HFFc6 (cell line): ENCODE measurements at places on chromosomes 7 and 10.

- no peak for DNase-seq
Measured at GRCh38 chr10:44989597-44990301, 11.0 kb upstream of the ZNF22 start.

DNA sequence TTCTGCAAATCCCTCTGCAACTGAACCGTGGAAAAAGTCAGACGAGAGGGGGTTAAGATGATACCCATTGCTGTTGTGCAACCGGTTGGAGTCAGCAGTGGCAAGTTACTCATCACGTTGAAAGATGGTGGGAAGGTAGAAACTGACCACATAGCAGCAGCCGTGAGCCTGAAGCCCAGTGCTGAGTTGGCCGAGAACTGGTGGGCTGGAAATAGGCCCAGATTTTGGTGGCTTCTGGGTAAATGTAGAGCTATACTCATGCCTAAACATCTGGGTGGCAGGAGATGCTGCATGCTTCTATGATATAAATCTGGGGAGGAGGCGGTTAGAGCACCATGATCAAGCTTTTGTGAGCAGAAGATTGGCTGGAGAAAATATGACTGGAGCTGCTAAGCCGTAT is 78.6 kb downstream of the ARL5B start:
- peak; percentile 51 for DNase-seq

DNA sequence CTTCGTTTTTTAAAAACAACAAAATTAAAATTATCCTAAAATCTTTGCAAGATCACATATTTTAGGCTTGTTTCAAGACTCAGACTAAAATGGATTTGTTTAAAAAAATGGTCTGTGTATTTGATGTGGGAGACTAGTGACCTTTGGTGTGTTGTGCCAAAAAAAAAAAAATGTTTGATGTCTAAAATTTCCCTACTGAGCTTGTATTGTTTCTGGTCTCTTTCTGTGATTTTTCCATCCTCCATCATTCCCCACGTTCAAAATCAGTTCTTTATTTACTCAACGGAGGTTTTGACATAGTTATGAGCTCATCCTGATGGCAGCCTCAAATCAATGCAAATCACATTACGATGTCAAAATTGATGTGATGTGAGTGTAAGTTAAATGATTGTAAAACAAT is 326.2 kb downstream of the RNLS start:
- no peak for DNase-seq

- DNase-seq: no peak
Measured at GRCh38 chr10:19958787-19959186, 142.6 kb downstream of the PLXDC2 start.

GRCh38 chr10:24556126-24556749 is 167.4 kb downstream of the ARHGAP21 start:
- no peak for DNase-seq

DNA sequence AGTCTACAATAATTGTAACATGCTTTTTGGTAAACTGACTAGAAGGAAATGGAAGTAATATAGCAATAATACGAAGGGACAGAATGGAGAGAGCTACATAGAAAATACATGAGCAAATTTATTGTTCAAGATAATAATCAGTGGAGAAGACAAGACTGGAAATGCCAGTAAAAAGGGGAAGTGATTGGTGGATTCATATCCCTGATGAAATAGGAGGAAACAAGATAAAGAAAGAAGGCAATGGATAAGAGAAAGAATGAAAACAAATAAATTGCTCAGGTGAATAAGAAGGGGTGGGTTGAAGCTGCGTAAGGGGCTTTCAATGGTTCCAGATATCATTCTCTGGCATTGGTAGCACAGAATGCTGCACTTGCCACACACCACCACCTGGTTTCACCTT is 135.9 kb downstream of the LRRN3 start:
- DNase-seq: no peak

DNA sequence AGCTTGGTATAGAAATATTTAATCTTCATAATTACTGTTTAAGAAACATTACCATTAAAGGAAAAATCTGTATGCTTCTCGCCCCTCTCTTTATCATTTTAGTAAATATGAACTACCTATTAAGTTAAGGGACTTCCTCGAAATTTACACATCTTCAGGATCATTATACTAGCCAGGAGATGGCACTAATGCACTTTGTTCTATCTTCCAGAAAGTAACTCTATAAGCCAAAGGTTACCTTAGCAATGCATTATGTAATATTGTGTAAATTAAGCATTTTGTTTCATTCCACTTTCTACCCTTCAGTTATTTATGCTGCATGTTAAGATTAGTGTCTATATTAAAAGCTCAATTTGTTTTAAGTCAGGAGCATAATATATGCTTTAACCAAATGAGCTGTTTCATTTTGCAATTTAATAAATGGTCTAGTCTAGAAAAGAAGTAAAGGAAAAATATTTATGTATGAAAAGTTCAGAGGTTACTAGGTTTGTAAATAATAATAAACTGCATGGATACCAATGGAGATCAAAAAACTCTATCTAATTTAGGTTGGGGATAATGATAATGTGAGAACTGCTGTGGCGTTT is 128.5 kb downstream of the ANKRD7 start:
- no peak for DNase-seq

GRCh38 chr10:24904824-24905223 is 47.6 kb downstream of the PRTFDC1 start:
- no peak for DNase-seq

GRCh38 chr10:77315496-77316129 is 322.0 kb downstream of the KCNMA1 start:
- DNase-seq: no peak

DNA sequence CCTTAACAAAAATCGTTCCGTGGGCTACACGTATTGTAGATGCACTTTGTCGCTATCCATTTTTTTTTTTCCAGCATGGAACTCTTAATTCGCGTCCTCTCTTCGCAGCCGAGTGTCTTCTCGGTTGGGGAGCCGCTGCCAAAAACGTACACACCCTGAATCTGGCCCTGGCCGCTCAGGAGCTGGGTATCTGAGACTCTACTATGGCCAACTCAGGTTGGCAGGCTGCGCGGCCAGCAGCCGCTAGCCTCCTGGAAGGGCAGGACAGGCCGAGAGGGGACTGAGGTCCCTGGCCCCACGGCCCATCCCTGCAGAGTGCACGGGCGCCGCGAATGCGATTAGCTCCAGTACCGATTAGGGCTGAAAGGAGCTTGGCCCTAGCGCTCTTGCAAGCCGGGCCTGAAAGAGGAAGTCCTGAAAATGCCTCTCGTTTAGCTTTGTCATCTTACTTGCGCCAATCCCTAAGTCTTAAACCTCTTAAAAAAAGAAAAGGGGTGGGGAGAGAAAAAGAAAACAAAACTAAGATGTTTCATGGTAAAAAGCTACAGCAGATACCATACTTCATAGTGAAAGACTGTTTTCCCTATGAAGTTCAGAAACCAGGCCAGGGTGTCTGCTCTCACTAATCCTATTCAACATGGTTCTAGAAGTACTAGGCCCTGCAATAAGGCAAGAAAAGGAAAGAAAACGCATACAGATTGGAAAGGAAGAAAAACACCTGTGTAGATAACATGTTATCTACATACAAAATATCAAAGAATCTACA is 113.2 kb upstream of the RHEB start:
- no peak for DNase-seq

GRCh38 chr10:117152668-117153067 is 14.6 kb upstream of the VAX1 start:
- DNase-seq: no peak

GRCh38 chr7:69399401-69399800 is 198.9 kb upstream of the AUTS2 start:
- DNase-seq: no peak

DNA sequence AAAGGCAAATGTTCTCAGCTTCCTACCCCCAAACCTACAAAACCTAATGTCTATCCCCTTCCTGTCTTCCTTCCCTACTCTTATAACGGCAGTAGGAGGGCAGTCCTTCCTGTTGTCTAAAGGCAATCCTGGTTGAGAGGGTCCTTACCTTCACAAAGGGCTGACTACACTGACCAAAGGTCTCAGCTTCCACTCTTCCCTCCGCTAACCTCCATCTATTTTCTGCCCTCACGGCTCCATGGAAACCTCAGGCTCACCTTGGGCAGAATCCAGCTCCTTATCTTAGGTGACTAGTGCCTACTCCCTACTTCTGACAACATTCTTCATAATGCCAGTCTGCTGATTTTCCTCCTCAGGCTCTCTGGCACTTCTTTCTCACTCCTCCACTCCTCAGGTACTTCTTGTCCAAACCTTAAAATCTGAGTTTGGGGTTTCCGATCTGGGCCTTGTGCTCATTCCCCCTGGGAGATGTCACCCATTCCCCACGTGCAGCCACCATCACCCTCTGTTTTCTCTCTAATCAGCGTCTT is 542 bp downstream of the FBXL13 start:
- DNase-seq: no peak

- no peak for DNase-seq
Measured at GRCh38 chr7:137790828-137791227, 55.9 kb downstream of the DGKI start.

DNA sequence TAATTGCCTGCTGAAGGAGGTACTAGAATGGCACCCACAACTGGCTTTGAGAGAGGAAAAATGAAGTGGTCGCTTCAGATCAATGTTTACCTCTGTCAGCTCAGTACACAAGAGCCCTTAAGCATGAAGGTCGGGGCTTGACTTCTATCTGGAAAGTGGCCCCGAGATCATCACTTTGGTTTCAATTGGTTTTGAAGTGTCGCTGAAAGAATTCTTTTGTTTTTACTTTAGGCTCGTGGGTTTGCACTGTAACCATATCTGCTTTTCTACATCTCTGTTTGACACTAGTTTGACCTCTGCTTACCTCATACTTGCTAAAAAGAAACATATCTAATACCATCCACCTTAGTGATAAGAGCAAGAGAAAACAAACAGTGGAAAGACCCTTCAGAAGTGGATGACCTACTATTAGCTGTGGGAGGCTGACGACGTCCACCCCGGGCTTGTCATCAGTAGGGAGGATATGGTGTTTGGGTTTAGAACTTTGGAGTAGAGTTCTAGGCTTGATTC is 361.8 kb downstream of the GATA3 start:
- no peak for DNase-seq

DNA sequence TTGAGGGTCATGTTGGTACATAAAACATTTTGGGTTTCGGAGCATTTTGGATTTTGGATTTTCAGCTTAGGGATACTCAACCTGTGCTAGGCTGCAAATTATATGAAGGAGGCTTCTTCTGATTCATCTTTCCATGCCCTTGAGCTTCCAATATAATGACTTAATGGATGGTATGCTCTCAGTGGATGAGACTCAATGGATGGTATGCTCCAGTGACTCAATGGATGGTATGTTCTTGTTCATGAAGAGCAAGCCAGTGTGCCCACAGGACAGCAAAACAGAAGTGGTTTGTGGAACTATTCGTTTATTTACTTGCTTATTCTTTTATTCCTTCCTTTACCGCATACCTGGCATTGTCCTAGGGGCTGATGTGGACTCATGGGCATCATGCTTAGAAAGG is 969.6 kb downstream of the LRMDA start:
- peak; percentile 56 for DNase-seq

GRCh38 chr7:47225387-47226131 is 356.4 kb downstream of the TNS3 start:
- DNase-seq: no peak

GRCh38 chr10:3874990-3875841 is 90.2 kb upstream of the KLF6 start:
- DNase-seq: no peak

GRCh38 chr7:134378562-134378961 is 61.8 kb upstream of the SLC35B4 start:
- DNase-seq: no peak

DNA sequence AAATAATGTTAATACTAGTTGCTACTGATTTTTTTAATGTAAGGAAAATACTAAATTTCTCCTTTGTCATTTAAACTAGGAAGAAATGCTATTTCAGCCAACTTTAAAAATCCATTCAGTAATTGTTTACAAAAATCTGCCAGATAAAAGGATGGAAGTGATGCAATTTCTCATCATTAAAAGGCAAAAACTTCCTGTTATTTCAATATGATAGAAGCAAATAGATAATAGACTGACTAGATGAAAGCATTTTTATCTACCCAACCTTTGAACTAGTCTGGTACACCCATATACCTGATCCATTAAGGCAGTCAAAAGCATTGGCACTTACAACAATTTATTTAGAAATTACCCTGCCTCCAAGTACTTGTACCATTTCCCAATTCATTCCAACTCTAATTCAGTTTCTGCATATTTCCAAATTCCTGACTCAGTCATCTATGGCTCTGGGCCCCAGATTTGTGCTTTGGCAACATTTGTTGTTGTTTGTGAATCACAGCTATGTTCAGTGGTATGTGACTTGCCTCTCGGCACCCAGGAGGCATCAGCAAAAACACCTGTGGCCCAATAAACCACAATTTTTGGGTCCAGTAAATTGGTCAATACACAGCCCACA is 482.6 kb upstream of the SEMA3A start:
- no peak for DNase-seq

GRCh38 chr10:116160271-116160670 is 112.7 kb downstream of the GFRA1 start:
- peak; percentile 58 for DNase-seq
